KBM-7 (cell line): ENCODE measurements at places on chromosomes 16 and 17.

DNA sequence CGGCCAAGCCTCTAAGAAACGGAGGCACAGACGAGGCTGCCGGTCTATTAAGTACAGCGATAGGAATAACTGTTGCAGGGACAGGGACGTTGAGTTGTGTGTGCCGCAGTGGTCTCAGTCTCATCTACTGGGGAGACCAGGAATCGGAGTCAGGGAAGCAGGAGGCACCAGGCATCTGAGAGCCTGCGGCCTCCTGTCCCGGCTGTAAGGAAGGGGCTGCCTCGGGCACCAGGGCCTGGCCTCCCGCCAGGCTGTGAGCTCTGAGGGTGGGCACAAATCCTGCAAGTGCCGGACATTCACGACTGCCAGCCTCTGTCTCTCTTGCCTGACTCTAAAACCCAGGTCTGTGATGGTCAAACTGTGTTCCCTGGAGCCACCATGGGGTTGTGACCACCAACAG lies 76.0 kb downstream of the ARHGAP23 start:
- no peak for DNase-seq

DNA sequence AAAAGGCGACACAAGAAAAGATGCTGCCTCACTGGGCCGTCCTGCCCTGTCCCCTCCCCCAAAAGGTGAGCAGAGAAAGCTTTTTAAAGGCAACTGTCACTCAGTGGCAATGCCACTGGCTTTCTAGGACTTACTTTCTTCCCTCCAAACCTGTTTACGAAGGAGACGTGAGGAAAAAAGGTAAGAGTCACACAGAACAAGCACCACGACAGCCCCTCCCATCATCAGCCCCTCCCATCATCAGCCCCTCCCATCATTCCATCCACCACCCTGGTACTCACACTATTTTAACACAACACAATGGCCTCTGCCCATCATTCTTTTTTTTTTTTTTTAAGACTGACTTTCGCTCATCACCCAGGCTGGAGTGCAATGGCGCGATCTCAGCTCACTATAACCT lies 77.1 kb downstream of the NXN start:
- DNase-seq: no peak

- DNase-seq: no peak
Measured at GRCh38 chr16:8996891-8997290, 33.2 kb upstream of the USP7 start.

DNA sequence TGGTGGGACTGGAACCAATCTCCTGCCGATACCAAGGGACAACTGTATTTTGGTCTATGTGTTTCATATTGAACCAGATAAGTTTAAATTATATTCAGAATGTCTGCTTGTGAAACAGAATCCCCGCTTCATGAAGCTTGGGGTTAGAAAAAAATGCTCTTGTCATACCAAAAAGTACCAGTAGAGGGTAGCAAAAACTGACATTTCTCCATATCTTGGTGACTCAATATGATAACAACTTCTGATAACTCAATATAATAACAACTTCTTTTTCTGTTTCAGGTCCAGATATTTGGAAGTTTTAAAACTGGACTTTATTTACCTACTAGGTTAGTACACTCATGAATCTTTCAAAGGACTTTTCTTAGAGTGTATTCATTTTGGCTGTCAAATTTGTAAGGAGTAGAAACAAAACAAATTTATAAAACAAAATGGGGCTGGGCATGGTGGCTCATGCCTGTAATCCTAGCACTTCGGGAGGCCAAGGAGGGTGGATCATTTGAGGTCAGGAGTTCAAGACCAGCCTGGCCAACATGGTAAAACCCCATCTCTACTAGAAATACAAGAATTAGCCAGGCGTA lies 52.3 kb upstream of the ADCY7 start:
- peak; percentile 81 for DNase-seq

DNA sequence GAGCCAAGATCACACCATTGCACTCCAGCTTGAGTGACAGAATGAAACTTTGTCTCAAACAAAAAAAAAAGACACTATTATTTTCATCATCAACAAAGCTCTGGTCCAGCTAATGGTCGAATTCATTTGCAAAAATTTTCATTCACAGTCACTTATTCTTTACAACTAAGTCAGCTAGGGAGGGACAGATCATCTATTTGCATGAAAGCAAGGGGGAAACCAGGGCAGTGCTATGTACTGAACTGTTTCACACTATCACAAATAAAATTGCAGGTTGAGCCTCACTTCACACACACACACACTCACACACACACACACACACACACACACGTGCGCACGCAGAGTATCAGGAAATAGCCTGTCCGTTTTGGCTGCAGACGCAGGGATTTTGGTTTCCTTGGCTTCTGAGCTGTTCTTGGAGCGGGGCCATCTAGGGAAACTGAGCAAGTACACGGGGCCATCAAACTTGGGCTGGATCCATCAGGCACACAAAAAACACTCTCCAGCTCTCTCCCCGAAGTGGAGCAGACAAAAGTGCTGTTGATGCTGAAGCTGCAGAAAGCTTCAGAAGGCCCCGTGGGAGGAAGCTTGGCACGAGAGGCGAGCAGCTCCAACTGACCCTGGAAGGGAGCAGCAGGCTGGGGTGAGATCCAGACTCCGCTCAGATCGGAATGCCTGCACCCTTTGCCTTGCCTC lies 44.3 kb upstream of the HELZ start:
- DNase-seq: no peak
